ENCODE measurements at places on chromosomes 3 and 15.

GRCh38 chr3:119636249-119636648 is 24.1 kb downstream of the POPDC2 start:
- no peak for DNase-seq

DNA sequence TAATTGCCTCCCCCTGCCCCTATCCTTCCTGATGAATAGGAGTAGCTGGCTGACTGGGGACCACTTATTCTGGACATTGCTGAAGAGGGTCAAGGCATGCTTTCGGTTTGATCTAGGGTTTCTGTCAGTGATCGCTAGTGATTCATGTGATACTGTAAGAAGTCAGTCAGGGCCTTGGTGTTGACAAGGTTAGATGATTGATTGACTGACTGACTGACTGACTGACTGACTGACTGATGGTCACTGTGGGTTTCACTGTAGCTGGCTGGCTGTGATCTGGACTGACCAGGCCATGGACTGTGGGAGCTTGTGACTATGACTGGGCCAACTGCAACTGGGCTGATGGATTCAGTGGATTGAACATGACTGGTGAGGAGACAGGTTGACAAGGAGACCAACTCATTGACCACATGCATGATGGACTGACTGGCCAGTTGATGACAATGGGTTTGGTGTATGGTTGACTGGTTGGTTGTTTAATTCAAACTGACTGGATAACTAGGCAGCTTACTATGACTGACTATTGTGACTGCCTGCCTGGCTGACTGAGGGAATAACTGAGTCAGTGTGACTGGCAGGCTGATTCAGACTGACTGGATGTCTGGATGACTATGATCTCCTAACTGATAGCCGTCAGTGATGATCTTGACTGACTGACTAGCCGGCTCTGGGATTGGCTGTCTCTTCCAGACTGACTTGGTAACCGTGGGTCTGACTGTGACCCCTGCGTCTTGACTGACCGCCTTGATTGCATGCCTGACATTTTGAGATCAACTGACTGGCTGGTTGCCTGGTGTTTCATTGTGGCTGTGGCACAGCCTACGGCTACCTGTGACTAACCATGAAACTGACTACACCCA is 509.9 kb downstream of the SHQ1 start:
- DNase-seq: no peak

GRCh38 chr15:82871358-82871757 is 61.9 kb downstream of the WHAMM start:
- no peak for DNase-seq

GRCh38 chr15:72521682-72522081 is 47.6 kb downstream of the ARIH1 start:
- DNase-seq: no peak

DNA sequence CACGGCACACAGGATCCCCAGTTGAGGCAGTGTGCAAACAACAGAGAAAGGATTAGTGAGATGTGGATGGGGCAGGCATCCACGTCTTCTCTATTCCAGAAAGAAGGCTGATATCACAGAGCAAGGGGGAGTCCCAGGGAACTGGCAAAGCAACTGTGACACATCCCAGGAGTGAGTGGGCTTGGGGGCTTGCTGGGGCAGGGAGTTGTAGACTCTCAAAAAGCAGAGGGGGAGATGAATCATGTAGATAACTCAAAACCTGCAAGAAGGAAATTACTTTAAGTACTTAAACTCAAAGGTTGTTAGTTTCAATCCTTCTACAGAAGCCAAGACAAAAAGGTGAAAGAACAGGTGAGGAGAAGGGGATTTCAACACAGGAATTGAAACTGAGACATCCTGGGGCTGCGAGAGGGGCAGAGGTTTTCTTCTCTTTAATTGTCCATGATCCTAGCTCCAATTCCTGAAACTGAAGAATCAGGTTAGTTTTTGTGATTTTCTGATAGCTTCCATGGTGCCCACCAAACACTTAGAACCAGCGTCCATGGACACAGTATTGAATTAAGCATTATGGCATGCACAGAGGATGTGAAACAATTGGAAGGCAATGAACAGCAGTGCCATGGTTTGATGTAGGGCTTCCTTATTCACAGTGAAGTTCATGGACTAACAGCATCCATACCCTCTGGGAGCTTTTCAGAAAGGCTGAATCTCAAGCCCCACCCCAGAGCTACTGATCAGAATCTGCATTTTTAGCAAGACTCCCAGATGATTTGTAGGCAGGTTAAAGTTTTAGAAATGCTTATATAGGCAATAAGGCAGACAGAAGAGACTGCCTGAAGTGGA is 52.0 kb downstream of the CCR3 start:
- no peak for DNase-seq

- no peak for DNase-seq
Measured at GRCh38 chr15:70902107-70902506, 9.5 kb downstream of the LRRC49 start.

DNA sequence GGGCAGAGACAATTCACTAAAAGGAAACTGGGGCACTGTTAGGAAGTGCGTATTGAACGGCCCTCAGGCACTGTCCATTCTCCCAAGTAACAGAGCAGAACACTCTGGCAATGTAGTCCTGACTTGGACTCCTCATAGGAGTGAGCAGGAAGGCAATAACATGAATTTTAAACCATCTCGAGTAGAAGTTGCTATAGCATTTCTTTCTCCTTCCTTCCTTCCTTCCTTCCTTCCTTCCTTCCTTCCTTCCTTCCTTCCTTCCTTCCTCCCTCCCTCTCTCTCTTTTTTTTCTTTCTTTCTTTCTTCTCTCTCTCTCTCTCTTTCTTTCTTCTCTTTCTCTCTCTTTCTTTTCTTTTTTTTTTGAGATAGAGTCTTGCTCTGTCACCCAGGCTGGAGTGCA is 46.4 kb upstream of the TRA2B start:
- no peak for DNase-seq

GRCh38 chr3:135228201-135228600 is 433.1 kb downstream of the EPHB1 start:
- DNase-seq: no peak

GRCh38 chr3:116614795-116615362 is 94.7 kb upstream of the TUSC7 start:
- no peak for DNase-seq

DNA sequence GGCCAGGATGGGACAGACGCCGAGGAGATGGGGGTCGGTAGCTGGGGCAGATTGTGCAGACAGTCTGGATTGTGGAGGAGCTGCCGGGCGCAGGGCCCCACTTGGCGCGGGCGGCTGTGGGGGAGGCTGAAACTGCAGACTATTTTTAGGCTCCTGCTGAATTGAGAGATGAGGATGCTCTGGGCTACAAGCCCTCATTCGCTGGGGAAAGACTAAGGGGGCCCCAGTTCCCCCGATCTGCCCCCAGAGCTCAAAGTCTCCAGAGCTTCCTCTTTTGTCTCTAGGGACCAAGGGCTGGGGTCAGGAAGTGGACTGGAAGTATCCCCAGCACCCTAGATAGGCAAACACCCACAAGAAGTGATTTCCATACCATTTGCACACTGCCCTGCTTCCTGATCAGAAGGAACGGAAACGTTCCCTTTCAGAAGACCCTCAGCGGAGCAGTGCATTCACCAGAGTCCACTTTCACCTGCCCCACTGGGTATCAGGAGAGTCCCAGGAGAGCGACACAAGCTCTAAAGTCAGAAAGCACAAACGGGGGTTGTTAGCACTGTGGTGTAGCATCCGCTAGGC is 29.7 kb downstream of the SEMA7A start:
- no peak for DNase-seq

- DNase-seq: no peak
Measured at GRCh38 chr3:50423543-50423942, 64.2 kb upstream of the TMEM115 start.

GRCh38 chr3:96779810-96780209 is 34.6 kb upstream of the EPHA6 start:
- no peak for DNase-seq

- no peak for DNase-seq
Measured at GRCh38 chr3:117898722-117899522, 1135.7 kb downstream of the IGSF11 start.

DNA sequence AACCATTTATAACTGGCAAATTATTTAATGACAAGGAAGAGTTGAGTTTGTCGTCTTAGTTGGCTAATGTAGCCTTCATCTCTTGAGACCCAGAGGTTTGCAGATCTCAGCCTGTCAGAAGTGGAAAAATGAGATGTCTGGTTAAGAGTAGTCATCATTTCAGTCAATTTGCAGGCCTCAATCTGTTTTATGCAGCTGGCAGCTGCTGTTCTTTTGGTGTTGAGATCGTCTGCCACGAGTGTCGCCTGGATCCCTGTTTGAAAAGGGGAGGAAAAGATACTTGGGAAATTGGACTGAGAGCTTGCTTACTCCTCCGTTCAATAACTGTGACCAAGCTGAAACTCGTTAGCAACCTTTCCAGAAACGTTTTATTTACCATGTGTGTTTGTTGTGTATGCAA is 2.3 kb downstream of the PHLDB2 start:
- no peak for DNase-seq

GRCh38 chr15:44736181-44736765 is at the start of gene TRIM69:
Gene TRIM69, plus strand, starts transcription at chr15:44736528. Its CDS starts 177 bp downstream, at chr15:44736705.
- no peak for DNase-seq

DNA sequence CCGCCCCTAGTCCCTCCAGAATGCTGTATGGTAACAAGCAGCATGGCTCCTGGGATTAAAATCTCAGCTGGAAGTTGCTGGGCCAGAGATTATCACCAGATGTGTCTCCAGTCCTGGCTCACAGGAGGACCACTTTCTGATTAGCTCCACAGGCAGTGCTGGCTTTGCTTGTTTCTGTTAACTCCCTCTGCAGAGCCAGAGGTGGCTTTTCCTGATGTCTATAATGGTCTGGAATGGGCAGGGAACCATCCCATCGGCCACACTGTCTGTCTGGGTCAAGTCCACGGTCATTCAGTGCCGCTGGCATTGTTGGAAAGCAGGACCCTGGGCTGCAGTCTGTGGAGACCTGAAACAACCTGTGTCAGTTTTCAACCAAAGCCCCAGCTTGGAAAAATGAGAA is 119.6 kb upstream of the CTDSPL start:
- DNase-seq: no peak

GRCh38 chr3:20798666-20799065 is 612.7 kb upstream of the SGO1 start:
- DNase-seq: no peak

- no peak for DNase-seq
Measured at GRCh38 chr3:59865351-59865750, 815.5 kb upstream of the CFAP20DC start.

DNA sequence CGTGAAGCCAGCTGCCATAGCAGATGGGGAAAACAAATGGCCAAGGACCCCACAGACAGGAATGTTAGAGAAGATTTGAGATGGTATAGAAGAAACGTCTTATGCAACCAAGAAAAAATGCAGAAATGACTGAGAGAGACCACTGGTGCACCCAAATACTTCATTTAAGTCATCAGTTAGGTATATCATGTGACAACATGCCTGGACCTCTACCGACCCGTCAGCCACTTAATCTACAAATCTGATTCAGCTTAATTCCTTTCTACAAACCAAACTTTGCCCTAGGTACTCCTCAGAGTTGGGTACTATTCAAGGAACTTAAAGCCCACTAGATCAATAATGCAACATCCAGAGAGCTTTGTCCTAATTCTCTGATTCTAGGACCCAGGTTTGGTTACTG is 126.0 kb upstream of the UBE2E2 start:
- DNase-seq: no peak

DNA sequence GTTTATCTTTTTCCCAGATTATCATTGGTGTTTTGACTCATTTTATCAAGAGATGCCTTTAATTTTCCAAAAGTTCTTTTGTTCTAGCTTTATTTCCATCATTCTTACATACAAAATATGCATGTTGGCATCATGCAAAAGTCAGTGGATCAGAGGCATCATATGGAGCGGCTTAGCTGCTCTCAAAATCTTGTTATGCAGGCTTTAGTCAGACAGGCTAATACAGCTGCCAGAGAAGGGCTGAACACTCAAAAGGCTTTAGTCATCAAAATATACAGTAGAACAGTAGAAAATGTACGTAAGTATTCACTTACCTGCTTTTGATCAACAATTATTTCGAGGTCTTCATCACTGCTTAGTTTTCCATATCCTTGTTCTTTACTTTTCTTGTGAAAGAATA is 65.5 kb downstream of the PEX5L start:
- DNase-seq: no peak

- no peak for DNase-seq
Measured at GRCh38 chr3:143565951-143566350, 282.3 kb downstream of the SLC9A9 start.

- no peak for DNase-seq
Measured at GRCh38 chr3:146468671-146469149, 651 bp downstream of the PLSCR2 start.

- no peak for DNase-seq
Measured at GRCh38 chr15:101427606-101428487, 61.7 kb downstream of the PCSK6 start.

DNA sequence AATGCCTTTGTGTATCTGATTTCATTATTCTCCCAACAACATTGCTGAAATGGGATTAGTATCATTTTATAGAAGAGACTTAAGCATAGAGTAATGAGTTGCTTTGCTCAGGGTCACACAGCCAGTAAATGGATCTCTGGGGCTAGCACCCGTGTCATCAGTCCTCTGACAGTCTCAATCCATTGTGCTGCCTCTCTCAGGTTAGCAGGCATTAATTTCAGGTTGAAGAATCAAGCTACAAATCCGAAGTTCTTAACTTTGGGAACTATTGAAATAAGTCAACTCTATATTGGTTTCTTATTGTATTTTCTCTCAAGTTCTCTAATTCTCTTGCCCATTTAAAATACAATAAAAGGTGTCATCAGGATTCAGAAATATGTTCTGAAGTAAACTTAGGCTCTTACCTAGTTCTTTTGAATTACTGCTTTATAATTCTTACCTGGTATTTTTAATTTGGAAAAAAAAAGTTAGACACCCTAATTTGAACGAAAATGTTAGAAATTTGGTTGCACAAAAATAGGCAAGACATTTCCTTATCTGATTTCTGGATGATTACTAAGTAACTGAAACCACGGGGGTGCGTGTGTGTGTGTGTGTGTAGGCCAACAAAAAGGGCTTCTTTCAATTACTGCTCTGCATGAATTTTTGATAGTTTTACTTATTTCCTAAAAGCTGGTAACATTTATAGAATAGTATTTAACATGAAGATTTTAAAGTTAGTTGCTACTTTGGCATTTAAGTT is 189.8 kb downstream of the MBNL1 start:
- DNase-seq: no peak

DNA sequence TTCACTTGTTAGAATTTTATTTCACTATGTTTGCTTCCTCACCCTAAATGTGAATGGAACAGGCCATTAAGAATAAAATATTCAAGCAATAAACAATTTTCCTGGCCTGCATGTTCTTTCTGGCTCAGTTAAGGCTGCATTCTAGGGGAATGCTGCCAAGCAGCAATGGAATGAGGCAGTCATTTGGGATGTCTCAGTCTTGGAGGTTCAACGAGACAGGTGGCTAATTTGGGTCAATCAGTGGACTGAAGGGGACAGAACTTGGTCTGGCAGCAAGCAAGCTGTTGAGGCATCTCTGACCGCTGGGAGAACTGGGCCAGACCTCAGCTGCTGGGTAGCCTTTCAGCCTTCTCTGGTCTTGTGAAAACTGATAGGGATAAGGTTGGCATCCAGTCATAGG is 241.6 kb downstream of the NLGN1 start:
- no peak for DNase-seq

DNA sequence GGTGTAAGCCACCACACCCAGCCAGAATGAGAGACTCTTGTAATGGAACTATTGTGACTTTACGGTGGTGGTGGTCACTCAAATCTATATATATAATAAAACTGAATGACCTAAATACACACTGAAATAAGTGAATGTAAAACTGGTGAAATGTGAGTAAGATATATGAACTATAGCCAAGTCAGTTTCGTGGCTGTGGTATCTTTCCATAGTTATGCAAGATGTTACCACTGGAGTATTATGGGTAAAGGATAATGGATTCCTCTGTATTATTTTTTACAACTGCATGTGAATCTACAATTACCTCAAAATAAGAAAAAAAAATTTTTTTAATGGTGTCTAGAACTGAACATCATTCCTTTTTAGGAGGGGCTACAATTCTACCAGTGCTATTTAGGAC is 21.9 kb downstream of the PIK3CB start:
- no peak for DNase-seq

Measured in stimulated activated CD8-positive, alpha-beta memory T cell treated with anti-CD3 and anti-CD28 coated beads, Interleukin-4, amount 100 ng/mL, for 1 hour (primary cell).